ENCODE measurements at places on chromosomes 5 and 9.

DNA sequence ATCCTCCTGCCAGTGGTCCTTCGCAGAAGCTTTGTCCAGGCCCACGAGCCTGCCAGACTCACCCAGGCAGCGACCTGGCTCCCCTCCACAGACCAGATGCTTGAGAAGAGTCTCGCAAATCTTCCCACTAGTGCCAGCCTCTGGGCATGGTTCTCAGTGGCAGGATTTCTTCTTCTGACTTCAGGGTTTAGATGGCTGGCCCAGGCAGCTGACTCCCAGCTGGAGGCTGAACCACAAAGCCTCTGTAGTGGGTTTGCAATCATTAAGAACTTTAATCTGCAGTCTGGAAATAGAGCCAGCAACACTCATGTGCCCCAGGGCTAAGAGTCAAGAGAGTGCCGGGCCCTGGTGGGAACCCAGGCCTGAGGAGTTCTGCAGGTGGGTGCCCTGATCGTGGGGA is 90.6 kb upstream of the ICE1 start:
- no peak for DNase-seq

GRCh38 chr5:111083323-111083722 is 8.8 kb upstream of the WDR36 start:
- no peak for DNase-seq

DNA sequence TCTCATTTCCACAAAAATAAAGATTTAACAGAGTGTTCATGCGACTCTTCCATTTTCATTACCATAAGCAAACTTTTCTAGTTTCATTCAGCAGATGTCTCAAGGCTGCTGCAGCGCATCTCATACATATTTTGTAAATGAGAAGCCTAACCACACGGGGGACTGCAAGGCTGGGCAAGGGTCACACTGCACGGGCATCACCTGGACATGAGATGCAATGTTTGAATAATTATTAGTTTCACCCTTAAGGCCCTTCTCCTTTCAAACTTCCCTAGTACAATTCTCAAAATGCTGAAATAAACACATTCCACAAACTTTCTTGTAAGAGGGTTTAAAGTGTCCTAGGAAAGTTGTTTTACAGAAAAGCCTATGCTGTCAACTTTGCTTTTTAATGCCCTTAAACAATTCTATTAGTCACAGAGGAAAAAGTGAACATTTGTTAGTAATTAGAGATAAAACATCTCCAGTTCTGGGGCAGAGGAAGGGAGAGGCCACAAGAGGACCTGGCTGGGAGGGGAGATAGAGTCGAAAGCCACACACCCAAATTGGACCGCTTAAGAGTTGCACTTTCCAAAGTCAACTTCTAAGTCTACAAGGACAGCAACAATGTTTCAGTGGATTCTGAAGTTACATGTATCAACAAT is 1.3 kb downstream of the DENND1A start:
- no peak for DNase-seq

GRCh38 chr9:79240774-79241173 is 331.0 kb upstream of the TLE4 start:
- no peak for DNase-seq

GRCh38 chr5:59342181-59342580 is 551.3 kb downstream of the PDE4D start:
- no peak for DNase-seq

GRCh38 chr5:178404987-178405386 is 172.4 kb upstream of the PHYKPL start:
- no peak for DNase-seq

- DNase-seq: no peak
These were observed 151.6 kb downstream of the C5orf15 start for GRCh38 chr5:133816791-133817190.

DNA sequence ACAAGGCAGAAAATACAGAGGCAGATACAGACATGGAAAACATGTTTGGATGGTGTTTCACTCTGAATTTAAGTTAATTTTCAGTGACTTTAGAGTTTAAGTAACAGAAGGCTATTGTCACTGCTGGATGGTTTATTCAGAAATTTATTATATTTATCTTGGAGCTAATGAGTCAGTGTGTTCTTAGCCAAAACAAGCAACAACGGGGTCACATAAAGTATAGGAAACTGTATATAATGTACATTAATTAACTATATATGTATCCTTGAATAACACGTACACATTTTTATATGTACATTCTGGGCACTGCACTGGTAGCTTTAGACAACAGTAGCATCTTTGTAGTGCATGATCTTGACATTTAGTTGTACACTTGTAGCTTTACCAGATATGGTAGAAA is 30.7 kb downstream of the CYLC2 start:
- no peak for DNase-seq

DNA sequence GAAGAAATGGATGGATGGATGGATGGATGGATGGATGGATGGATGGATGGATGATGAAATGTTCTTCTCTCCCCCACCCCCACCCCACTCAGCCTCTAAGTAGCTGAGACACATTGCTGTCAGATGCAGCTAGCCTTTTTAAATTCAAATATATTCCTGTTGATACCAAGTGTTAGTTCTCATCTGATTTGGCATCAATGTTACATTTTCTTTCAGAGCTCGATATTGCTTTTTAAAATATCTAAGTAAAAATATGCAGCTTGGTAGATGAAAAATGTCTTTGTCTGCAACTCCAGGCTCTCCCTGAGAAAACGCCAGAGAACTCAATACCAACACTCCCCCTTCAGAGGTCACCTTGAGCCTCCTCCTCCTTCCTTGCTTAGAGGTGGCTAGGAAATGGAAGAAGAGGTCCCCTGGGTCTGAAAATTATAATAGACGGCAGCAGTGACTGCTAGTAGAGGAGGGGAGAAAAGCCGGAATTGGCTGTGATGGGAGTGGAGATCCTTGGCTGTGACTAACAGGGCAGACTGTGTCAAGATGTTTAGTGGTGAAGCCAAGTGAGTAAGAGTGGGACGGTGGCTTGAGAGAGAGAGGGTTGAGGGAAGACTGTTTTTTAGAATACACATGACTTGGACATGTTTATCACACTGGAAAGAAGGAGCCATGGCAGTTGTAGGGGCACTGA is 156.0 kb downstream of the ZNF462 start:
- DNase-seq: no peak

DNA sequence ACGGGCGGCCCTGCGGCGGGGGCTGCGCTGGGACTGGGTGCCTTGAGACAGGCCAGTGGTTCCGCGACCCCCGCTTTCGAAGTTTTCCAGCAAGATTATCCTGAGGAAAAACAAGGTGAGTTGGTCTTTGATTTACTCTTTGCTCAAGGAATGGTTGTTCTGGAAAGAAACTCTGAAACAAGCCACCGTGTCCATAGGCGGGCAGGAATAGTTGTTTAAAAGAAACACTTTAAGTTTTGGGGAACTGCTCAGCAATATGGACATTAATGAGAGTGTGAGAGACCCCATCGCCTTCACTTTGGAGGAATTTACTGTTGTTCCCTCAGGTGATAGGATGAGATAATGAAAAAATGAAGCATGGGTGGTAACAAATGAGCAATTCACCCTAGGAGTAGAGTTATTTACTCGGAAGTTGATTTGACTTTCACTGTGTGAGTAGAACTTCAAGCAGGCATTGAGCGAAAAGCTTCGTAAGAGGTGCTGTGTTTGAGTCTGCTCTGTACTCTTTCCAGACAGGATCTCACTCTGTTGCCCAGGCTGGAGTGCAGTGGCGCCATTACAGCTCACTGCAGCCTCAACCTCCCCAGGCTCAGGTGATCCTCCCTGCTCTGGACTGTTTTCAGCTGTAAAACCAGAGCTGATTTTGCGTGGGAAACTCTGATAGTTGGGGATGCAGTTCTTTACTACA is 1.1 kb downstream of the DMRTA1 start:
- DNase-seq: no peak

- peak; percentile 47 for DNase-seq
These were observed 11.7 kb downstream of the NIPAL4 start for GRCh38 chr5:157471709-157472108.

DNA sequence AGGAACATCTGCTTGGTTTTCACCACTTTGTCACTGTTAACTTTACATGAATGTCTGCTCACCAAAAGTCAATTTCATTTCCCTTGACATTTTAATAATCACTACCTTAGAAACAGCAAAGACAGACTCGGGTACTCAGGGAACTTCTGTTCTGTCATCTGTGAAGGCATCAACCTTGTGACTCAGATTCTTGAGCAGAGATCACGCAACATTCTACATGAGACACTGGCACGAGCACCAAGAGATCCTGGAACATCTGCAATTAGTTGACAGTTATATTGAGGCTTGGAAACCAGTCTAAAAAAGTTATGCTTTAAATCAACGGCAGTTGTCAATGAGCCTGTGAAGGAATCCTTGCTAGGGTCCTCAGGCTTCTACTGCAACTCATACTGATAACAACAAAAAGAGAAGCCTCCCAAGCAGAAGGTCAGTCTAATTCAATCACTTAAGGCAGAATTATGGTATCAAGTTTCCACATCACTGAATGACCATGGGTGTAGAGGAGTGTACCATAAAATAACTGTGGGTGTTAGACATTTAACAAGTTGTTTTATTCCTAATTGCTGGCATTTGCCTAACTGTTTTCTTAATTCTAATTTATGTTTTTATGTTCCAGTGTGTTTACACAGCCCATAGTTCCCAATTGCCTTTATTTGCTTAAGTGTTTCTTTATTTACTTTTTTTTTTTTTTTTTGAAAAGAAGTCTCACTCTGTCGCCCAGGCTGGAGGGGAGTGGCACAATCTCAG is 3.3 kb upstream of the PBX3 start:
- DNase-seq: no peak

GRCh38 chr9:117334101-117334500 is 80.8 kb downstream of the ASTN2 start:
- no peak for DNase-seq

GRCh38 chr9:22921742-22922141 is 475.1 kb downstream of the DMRTA1 start:
- DNase-seq: no peak

DNA sequence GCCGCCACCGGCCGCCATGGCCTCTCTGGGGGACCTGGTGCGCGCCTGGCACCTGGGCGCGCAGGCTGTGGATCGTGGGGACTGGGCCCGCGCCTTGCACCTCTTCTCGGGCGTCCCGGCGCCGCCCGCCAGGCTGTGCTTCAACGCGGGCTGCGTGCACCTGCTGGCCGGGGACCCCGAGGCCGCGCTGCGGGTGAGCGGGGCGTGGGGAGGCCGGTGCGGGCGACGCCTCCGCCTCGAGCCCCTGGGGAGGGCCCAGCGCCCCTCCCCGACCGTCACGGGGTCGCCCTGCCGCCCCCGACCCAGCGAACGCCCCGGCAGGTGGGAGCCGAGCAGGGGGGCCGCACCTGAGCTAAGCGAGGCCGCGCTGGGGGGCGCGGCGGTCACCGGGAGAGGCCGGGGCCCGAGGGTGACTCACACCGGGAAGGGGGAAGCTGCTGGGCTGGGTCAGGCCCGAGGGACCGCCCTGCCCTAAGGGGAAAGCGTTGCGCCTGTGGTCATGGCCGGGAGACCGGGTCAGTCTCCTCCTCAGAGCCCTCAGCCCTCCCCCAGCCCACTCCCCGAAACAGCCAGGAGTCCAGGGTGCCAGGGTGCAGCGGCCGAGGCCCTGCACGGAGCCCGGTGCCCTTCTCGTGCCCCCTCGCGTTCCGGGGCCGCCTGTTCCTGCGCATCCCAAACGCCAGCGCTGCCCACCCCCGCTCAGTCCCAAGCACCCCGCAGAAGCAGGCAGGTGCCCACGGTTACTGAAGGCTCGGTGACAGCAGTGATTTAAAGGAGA is 510 bp downstream of the NOXA1 start:
- DNase-seq: no peak

DNA sequence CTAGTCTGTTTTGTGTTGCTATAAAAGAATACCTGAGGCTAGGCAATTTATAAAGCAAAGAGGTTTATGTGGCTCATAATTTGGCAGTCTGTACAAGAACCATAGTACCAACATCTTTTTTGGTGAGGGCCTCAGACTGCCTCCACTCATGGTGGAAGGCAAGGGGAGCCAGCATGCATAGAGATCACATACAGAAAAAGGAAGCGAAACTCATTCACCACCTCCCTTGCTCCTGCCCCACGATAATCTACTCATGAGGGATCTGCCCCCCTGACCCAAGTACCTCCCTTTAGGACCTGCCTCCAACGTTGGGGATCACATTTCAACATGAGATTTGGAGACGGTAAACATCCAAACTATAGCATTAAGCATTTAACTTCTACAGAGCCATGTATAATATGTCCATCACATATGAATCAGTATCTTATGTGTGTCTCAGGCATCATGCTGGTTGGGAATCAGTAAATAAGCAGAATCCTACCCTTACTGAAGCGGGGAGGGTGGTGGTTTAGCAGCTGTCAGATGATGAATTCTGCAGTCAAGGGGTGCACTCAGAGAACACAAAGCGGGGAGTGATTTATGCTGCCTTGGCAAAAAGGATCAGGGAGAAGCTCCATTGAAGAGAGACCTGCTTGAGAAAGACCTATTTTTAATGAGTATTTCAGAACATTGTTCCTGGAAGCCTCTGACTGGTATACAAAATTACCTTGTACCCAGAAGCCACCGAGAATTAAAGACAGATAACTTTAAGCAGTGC is 34.8 kb downstream of the HMGXB3 start:
- no peak for DNase-seq

GRCh38 chr5:130021000-130021399 is 116.7 kb downstream of the CHSY3 start:
- no peak for DNase-seq

- DNase-seq: no peak
These were observed 303.2 kb downstream of the ACTL7B start for GRCh38 chr9:108552459-108553040.

GRCh38 chr9:90368928-90369327 is 273.7 kb downstream of the DIRAS2 start:
- DNase-seq: no peak

DNA sequence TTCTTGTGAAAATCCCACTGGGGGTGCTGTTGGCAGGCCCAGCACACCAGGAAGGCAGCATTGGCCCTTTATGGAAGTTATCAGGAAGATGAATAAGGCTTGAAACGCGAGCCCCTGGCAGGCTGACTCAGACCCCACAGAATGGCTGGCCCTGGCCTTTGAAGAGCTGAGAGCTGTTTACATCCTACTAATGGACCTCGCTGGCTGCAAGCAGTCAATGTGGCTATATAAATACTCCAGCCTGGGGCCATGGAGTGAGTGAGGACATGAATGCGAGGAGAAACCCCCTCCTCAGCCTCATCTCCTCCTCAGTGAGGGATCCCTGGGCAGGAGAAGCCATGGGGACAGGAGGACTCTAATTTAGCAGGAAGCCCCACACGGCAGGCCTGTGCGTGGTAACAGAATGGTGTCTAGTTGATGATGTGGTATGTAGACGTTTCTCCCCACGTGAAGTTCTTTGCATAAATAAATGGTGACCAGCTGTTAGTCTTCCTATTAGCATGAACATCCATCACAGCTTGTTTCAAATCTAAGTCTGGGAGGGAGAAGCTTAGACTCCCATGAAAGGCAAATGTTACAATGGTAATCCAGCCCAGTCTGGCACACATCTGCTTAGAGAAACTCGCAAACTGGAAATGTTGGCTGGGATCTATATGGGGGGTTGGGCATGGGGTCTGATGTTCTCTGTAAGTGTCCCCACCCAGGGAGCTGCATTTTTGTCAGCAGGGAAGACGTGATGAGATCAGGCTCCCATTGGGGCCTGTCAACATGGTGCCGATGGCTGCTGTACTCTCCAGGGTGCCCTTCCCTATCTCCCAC is 175.1 kb upstream of the PITX1 start:
- no peak for DNase-seq
